ENCODE measurements at places on chromosomes 12 and 14.

GRCh38 chr12:129997239-129997638 lies 93.4 kb upstream of the TMEM132D start:
- DNase-seq, result no peak

DNA sequence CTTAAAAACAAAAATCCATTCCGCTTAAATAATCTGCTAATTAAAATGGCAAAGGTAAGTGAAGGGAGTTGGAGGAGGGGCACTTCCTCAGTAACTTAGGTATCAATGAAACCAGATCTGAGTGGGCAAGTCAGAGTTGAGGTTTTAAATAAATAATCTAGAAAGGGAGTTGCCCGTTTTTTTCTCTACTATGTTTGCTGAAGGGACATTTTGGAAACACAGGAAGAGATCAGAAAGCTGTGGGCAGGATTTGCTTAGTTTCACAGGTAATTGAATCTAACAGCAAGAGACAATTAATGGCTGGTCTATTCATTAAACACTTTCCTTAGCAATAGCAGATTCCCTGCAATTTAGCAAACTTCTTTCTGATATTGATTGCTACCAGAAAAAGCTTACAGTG lies 186.0 kb upstream of the ABCD2 start:
- peak; percentile 58 for DNase-seq

DNA sequence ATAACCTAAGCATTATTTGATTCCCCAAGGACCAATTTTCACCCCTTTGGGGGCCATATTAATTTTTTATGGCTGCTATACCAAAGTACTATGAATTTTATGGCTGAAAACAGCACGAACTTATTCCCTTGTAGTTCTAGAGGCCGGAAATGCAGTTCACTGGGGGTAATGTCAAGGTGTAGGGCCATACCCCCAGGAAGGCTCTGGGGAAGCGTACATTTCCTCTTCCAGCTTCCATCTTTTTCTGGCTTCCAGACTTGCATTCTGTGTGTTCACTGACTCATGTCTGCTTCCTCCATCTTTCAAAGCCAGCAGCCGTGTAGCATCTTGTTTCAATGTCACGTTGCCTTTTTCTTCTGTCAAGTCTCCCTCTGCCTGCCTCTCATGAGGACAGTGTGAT lies 133.5 kb downstream of the BICD1 start:
- DNase-seq, result no peak

DNA sequence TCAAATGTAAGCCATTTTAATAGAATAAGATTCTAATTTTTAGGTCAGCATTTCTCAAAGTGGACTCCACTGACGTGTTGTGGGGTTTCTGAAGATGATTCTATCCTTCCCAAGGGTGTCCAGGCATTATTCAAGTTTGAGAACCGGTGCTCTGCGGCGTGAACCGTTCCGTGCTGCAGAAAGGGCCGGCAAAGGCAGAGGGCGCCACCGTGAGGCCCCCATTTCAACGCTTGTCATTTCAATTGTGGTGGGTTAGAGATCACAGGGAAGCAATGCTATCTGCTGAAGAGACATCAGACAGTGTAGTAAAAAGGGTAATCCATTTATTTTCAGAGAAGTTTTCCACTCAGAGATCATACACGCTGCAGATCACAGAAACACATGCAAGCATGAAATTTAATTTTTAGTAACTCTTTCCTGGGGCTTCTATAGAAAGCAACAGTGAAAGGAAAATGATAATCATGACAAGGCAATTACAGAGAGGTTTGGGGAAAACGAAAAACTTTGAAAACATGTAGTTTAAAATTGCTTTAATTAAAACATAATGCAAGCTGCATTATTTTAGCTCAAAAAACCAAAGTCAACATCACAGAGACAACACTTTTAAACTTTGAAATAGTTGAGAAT lies 201.7 kb downstream of the EXOC5 start:
- peak; percentile 45 for DNase-seq

GRCh38 chr14:29215853-29216252 lies 449.3 kb downstream of the FOXG1 start:
- no peak for DNase-seq

DNA sequence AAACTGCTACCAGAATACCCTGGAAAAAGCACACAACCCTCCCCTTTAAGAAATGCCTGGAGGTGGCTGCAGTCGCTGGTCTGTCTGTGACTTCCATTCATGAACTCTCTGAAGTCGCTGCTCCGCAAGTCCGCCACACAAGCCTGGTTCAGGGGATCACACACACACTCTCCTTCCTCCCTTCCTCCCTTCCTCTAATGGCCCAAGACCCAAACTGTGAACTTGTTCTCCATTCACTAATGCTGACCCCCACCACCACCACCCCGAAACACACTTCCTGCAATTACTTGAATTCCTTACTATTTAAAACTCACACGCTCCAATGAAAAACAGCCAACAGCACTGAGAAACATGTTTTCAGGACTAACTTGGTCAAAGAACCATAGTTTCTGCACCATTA lies 1.0 kb upstream of the LMO3 start:
- DNase-seq, result peak; percentile 34

- DNase-seq, result no peak
Observed at GRCh38 chr12:6146509-6146908, 22.0 kb upstream of the VWF start.

- DNase-seq, result peak; percentile 79
Observed at GRCh38 chr14:104135121-104135903, 3.1 kb upstream of the KIF26A start.

DNA sequence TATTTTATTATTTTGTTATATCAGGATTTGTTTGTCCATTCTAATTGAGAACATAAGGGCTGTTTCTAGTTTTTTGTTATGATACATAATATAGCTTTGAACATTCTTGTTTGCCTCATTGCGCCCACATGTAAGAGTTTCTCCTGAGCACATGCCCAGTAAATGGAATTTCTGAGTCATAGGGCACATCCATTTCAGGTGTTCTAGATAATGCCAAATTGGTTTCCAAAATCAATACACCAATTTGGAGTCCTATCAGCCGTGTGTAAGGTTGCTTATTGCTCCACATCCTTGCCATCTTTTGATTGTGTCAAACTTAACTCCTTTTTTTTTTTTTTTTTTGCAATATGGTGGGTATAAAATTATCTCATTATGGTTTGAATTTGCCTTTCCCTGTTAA lies 97.9 kb upstream of the RESF1 start:
- DNase-seq, result no peak

- DNase-seq, result no peak
Observed at GRCh38 chr12:81530352-81530751, 228.8 kb downstream of the PPFIA2 start.

- DNase-seq, result no peak
Observed at GRCh38 chr12:119940897-119941296, 48.1 kb upstream of the BICDL1 start.

DNA sequence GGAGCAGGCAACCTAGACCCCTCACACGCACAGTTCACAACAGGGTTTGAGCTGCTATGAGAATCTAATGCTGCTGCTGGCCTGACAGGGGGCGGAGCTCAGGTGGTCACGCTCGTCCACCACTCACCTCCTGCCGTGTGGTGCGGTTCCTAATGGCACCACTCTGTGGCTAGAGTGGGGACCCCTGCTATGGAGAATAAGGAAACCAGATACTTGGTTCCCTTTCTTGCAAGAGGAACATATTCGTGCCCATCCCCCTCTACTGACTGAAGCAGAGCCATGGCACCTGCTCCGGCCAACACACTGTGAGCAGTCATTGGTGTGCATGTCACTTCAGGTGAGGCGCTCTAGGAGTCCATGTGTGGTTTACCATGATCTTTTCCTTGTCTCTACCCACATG lies 30.4 kb upstream of the RIMBP2 start:
- no peak for DNase-seq

DNA sequence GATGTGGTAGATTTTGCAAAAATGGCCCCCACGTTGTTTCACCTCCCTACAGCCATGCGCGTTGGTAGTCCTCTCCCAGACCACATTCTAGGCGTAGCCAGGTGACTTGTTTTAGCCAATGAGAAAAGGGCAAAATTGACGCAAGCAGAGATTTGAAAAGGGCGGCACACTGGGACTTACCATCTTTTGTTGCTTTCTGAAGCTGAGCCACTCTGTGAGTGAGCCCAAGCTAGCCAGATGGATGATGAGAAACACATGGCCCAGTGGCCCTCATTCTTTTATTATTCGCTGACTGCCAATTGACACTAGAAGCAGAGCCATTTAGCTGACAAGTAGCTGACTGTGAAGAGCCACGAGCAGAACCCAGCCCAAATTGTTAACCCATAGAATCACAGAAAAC lies 142.0 kb upstream of the GZMB start:
- no peak for DNase-seq

GRCh38 chr14:34128665-34129064 lies 177.8 kb upstream of the EGLN3 start:
- no peak for DNase-seq

DNA sequence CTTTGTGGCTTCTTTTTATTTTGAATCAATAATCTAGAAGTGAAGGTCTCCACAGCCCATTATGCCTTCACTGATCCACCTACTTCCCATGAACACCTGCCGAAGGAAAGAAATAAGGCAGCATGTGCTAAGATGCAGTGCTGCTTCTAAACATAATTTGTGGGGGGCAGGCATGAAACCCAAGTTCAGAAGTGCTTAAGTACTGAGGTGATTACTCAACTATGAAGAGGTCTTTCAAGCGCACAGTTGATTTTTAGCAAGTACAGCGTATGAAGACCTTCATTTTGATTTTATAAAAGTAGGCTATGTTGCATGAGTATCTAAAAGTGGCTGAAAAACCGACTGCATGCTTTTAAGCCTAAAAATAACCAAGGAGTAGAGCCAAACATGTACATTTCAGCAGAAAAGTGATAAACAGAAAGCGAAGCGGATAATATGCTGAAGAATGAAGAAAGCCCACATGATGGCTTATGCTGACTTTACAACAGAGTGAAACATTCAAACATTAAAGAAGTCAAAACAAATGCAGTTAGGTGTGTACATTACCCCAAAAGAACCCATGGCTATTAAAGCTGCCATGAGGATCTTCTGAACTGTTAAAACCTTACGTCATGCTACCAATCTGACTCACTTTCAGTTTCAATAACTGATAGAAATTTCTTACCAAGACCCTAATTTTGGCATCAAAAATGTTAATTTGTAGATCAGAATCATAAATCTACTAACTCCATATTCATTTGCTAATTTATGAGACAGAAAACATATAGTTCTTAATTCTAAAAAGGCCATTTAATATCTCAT lies 29.3 kb downstream of the KICS2 start:
- DNase-seq, result no peak

DNA sequence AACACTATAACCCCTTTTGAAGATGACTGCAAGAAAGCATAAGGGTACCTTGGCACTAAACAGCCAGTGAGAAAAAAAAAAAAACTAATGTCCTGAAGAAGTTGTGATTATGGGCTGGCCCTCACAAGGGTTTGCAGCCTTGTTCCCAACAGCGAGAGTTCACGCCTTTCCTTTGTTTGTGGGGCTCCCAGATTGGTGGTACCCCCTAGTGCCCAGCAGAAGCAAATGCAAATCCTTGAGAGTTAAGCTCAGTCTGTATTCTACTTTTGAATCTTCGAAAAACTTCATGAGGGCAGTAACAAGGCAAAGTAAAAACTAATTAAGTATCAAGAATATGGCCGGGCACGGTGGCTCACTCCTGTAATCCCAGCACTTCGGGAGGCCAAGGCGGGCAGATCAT lies 238.9 kb upstream of the LMO3 start:
- peak; percentile 0 for DNase-seq

GRCh38 chr12:132668191-132669088 lies 18.7 kb downstream of the POLE start:
- no peak for DNase-seq

- no peak for DNase-seq
Observed at GRCh38 chr12:67661311-67662021, 12.9 kb downstream of the DYRK2 start.

GRCh38 chr14:34365309-34365915 lies 96.6 kb downstream of the SPTSSA start:
- DNase-seq, result no peak

- DNase-seq, result no peak
Observed at GRCh38 chr12:7864601-7865150, 8.0 kb downstream of the SLC2A14 start.

DNA sequence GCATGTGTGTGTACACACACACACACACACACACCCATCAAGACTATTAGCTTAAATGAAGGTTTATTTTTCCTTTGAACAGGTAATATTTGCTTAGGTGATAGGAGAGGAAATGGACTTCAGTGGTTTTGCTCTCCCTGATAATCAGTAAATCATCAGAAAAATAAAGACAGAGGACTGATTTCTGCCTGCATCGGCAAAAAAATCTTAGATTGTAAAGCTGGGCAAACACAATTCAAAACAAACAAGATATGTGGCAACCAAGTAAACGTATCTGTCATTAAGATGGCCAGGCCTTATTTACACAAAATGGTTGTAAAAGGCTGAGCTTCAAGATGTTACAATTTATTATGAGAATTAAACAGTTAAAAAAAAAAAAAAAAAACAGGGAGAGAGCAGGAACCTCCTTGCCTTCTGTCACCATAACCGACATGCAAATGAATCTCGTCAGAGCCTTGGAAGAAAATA lies 31.3 kb downstream of the PRKD1 start:
- no peak for DNase-seq

- DNase-seq, result no peak
Observed at GRCh38 chr14:87851190-87851589, 141.8 kb downstream of the GALC start.

DNA sequence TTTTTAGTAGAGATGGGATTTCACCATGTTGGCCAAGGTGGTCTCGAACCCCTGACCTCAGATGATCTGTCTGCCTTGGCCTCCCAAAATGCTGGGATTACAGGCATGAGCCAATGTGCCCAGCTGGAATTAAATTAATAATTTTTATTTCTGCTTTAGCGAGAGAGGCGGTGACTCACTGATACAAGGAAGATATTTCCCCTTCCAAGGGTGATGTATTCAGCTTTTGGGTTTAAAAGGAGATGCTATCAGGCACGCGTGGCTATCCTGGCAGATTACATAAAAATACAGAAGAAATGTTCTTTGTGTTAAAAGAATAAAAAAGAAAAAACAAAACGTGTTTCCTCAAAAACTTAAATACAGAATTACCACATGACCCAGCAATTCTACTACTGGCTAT lies 12.4 kb upstream of the P2RX7 start:
- no peak for DNase-seq

DNA sequence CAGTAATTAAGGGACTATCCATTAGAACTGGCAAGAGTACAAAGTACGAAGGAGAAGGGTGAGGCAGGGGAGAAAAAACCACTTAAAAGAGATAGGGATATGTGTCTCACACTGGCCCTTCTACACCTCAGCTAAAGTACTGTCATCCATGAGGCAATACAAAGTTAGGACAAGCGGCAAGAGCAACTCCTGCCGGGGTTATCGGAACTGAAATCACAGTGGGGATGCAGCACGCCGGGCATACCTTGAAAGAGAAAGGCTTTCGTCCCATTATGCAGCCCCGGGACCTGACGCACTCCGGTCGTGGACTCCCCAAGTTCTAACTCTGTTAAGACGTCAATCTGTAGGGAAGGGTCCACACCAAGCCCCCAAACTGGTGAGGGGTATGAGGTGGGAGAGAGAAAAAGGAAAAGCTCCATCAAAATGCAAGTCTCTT lies 1.1 kb downstream of the NELL2 start:
- DNase-seq, result no peak

GRCh38 chr14:21070083-21070609 lies at the start of gene ARHGEF40:
ARHGEF40 (plus strand) TSS chr14:21070304; CDS start chr14:21070397, 93 bp downstream.
- peak; percentile 88 for DNase-seq

GRCh38 chr12:14892726-14893505 lies 7.3 kb upstream of the MGP start:
- DNase-seq, result no peak

GRCh38 chr12:57983146-57983857 lies 41.9 kb downstream of the ATP23 start:
- DNase-seq, result peak; percentile 82

Measured in kidney (tissue), 22 donors.